ENCODE measurements at places on chromosomes 6 and 20. TPM values are rescaled to one million over a fixed set of nuclear protein-coding genes. Genes with fewer than 3 reads are reported as not detected.

SMPDL3A gene
- 2.9 TPM for total RNA-seq

DUSP15 gene
- 1.4 TPM for total RNA-seq

CDH22 gene
- total RNA-seq, result not detected

CTCFL gene
- total RNA-seq, result not detected

ACSS1 gene
- 15.7 TPM for total RNA-seq

CDH4 gene
- total RNA-seq, result 6.7 TPM

AIF1 gene
- total RNA-seq, result not detected

PPP1R3G gene
- total RNA-seq, result 2.0 TPM

SAPCD1 gene
- 5.2 TPM for total RNA-seq

HRH3 gene
- not detected for total RNA-seq

FOXA2 gene
- total RNA-seq, result 19.1 TPM

SLC22A7 gene
- not detected for total RNA-seq

ATRN gene
- total RNA-seq, result 26.4 TPM

SSTR4 gene
- 0.28 TPM for total RNA-seq

TREM1 gene
- 0.17 TPM for total RNA-seq

NFATC2 gene
- 9.3 TPM for total RNA-seq

ECT2L gene
- total RNA-seq, result not detected

DDAH2 gene
- 32.5 TPM for total RNA-seq

TTK gene
- total RNA-seq, result 20.5 TPM

HLA-DOA gene
- total RNA-seq, result not detected

SLC22A3 gene
- 40.2 TPM for total RNA-seq

COL19A1 gene
- not detected for total RNA-seq

AGPAT4 gene
- total RNA-seq, result 5.5 TPM

FAM209B gene
- total RNA-seq, result 0.22 TPM

STMND1 gene
- not detected for total RNA-seq

KHDC3L gene
- total RNA-seq, result not detected

SLC35F1 gene
- not detected for total RNA-seq

PRDM1 gene
- total RNA-seq, result 5.6 TPM

DPPA5 gene
- not detected for total RNA-seq

SAMHD1 gene
- total RNA-seq, result 9.2 TPM

ETV7 gene
- 0.14 TPM for total RNA-seq

ANKRD66 gene
- not detected for total RNA-seq

GPX5 gene
- total RNA-seq, result not detected

TRIM40 gene
- not detected for total RNA-seq

FHL5 gene
- total RNA-seq, result not detected

VGLL2 gene
- total RNA-seq, result not detected

C6orf163 gene
- total RNA-seq, result 0.24 TPM

AGER gene
- 1.3 TPM for total RNA-seq

NCOA3 gene
- total RNA-seq, result 45.6 TPM

ALDH8A1 gene
- total RNA-seq, result 0.07 TPM

KIFC1 gene
- total RNA-seq, result 36.9 TPM

TULP1 gene
- total RNA-seq, result not detected

ELOVL4 gene
- total RNA-seq, result 1.6 TPM

ZBTB12 gene
- 3.4 TPM for total RNA-seq

Measured in A549 treated with Mapracorat at 1 μM for 4 hours (cell line).